Kidney glomerular epithelial cell (primary cell): ENCODE measurements at places on chromosomes 4 and X.

GRCh38 chr4:100590325-100590724 is 72.5 kb upstream of the EMCN start:
- DNase-seq, result peak; percentile 51

DNA sequence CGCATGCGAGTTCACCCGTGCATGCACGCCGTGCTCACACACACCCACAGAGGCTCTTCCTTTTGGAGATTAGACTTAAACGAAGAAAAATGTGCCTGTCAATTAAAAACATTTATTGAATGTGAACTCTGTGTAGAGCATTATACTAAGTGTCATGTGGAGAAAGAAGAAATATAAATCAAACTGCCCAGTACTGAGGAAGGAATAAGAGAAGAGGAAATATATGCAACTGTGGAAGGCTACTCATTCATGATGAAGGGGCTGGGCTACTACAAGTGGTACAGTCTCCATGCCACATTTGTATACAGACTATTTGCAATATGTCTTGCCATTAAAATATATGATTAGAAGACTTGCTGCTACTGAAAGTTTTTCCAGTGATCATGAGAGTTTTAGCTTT is 714.7 kb downstream of the DMD start:
- no peak for DNase-seq

GRCh38 chrX:49165901-49166881 is 3.6 kb downstream of the MAGIX start:
- peak; percentile 25 for DNase-seq

DNA sequence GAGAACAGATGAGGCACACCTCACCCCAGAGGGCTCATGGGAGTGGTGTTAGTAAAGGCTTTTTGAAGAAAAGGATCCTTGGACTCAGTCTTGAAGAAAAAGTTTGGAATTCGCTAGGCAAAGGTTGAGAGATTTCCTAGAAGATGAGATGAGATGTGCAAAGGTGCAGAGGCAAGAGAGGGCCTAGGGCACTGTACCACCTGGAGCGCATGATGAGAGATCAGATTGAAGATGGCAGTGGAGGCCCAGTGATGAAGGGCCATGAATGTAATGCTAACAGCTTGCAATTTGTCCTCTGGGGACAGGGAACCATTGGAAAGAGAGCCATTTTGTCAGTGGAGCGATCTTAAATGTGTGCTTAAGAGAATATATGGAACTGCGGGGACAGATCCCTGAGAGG is 45.0 kb downstream of the PGRMC2 start:
- no peak for DNase-seq

- peak; percentile 59 for DNase-seq
Observed at GRCh38 chr4:163548481-163549243, 54.2 kb downstream of the TMA16 start.

- DNase-seq, result no peak
Observed at GRCh38 chrX:1673337-1673736, 58.5 kb downstream of the ASMT start.

- no peak for DNase-seq
Observed at GRCh38 chr4:99352602-99353537, at the start of gene ADH1C. Gene ADH1C, minus strand, starts transcription at chr4:99352746. Its CDS starts 71 bp downstream, at chr4:99352675.

GRCh38 chr4:166341992-166342391 is 469.0 kb downstream of the TLL1 start:
- no peak for DNase-seq

DNA sequence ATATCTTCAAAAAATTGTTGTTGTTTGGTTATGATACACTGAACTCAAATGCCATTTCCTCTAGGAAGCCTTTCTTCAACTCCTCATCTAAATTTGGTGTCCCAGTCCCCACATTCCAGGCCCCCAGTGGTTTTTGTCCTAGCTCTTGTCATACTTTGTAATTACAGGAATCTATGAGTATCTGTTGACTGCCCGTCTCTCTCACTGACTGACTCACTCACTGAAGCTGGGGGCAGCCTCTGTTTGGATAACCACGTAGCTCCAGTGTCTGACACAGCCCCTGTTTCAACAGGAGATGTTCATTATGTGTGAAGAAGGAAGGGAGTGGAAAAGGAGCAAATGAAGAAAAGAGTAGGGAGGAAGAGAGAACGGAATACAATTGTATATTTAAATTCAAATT is 284.1 kb upstream of the TENM3 start:
- DNase-seq, result peak; percentile 97

DNA sequence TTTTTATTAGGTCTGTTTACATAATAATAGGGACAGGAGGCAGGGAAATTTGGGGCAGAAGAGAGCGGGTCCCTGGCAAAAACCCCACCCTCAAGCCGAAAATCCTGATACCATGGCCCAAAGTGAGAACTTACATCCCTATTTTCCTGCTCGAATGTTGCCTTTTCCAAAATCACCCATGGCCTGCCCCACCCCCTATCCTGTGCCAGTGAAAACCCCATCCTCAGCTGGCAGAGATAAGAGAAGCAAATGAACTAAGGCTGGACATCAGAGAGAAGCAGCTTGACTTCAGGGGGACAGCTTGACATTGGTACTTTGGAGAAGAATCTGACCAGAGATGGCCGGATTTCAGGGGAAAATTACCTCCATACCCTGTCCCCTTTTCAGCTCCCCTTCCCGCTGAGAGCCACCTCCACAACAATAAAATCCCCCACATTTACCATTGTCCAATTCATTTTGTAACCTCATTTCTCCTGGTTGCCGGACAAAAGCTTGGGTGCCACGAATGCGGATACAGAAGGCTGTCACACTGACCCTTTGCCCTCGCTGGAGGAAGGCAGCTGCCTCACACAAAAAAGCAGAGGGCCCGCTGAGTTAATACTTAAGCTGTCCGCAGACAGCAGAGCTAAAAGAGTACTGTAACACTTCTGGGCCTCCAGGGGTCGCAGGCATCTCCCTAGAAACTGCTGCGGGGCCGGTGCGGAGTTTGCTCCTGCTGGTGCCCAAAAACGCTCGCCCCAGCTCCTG is 196.2 kb downstream of the SNCA start:
- DNase-seq, result no peak

DNA sequence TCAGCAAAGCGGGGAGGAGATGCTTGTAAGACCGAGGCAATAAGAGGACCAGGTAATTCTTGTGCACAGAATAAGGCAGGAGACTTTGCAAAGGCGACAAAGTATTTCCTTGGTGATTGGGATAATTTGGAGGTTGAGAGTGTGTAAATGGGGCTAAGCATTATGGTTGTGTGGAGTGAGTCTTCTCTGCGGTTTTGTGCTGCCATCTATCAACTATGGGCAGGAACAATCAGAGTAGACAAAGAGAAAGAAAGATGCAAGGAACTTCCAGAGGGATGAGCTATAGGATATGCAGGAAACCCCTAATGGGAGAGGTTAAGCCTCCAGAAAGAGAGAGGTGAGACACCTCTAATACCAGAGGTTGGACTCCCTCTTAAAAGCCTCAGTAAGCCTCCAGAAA is 339.8 kb downstream of the PAPSS1 start:
- DNase-seq, result no peak

DNA sequence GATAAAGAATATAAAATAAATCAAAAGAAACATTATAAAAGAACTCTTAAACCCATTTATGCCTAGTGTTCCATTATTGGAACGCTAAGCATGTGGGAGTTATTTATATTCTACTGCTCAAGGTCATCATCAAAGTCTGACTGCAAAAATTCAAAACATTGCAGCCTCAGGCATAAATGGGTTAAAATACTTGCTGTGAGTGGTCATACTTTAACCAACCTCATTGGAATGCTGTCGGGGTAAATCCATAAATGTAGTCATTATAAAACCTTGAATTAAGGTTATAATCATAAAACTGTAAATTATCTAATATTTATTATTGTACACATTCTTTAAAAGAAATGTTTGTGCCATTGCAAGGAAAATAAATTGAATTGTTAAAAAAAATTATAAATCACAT is 55.0 kb downstream of the RPS6KA6 start:
- DNase-seq, result no peak

- DNase-seq, result no peak
Observed at GRCh38 chr4:56790691-56791091, 30.8 kb downstream of the SPINK2 start.

GRCh38 chr4:140266958-140267568 is 106.4 kb upstream of the SCOC start:
- DNase-seq, result no peak

DNA sequence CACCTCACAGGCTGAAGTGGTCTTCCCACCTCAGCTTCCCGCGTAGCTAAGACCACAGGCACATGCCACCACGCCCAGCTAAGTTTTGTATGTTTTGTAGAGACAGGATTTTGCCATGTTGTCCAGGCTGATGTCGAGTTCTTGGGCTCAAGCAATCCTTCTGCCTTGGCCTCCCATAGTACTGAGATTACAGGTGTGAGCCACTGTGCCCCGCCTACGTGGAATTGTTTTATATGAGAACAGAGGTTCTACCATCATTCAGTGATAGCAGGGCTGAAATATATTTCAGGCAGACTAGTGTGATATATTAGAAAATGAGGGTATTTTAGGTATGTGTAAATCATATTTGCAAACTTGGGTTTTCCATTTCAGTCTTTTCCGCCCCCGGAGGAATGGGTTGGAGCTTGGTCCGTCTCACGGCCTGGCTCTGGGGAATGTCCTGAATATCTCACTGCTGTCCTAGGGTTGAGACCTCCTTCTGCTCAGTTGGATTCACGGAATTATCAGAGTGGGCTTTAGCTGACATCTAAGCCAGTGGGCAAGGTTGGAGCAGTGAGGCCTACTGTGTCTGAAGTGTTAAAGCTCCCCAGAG is 19.9 kb downstream of the NSD2 start:
- no peak for DNase-seq

DNA sequence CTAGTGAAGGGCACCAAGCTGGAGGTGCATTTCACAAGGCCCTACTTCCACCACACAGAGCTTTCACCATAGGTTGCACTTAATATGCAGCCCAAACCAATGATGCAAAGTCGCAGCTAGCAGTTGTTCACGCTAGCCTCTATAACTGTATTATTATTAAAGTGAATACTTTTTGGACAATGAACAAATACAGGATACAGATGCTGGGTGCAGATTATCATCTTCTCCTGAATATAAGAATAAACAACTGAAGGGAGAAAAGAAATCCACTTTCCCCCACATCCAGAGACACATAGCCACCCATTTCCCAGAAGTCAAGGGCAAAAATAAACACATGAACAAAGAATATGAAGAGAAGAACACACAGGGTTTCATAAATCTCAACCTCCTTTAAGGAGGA is 107.2 kb downstream of the PRDM5 start:
- no peak for DNase-seq

GRCh38 chr4:83118869-83119268 is 4.3 kb upstream of the PLAC8 start:
- no peak for DNase-seq

- no peak for DNase-seq
Observed at GRCh38 chrX:129772796-129773431, 6.8 kb upstream of the SASH3 start.

- no peak for DNase-seq
Observed at GRCh38 chr4:7273738-7274297, 81.5 kb downstream of the SORCS2 start.

DNA sequence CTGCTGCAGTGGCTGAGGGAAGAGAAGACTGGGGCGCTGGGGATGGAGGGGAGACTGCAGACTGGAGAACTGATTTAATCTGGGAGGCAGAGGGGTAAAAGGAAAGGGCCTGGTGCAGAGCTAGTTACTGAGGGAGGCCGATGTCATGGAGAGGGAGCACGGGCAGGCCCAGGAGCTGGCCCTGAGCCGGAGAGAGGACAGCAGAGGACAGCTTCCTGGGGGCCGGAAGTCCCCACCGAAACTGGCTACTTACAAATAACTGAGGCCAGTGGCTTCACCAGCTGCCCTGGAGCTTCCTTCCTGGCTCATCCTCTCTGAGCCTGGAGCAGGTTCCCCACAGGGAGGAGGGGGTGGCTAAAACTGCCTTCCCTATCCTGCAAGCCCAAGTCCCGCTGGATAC is 26.9 kb downstream of the NSG1 start:
- no peak for DNase-seq

DNA sequence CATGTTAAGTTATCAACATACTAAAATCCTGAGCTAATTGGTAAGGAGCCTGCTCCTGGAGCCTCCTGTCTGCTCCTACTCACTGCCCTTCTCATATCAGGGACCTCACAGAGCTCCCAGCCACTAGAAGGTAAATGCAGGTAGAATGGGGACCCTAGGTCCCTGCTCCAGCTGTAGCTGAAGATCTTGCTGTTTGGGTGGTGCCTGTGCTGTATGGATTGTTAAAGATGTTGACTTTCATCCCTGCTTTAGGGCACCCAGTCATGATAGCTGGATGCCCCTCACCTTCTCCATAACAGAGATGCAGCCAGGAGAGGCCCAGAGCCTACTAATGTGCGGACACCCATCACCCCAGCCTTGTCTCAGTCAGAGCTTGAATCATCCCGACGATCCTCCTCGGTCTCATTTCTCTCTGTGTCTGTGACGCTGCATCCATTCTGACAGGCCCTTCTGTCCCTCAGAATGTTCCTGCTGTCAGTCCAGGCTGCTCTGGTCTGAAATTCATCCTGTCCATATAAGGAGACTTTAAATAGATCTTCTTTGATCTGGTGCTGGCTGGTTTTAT is 341.7 kb upstream of the GATB start:
- no peak for DNase-seq

DNA sequence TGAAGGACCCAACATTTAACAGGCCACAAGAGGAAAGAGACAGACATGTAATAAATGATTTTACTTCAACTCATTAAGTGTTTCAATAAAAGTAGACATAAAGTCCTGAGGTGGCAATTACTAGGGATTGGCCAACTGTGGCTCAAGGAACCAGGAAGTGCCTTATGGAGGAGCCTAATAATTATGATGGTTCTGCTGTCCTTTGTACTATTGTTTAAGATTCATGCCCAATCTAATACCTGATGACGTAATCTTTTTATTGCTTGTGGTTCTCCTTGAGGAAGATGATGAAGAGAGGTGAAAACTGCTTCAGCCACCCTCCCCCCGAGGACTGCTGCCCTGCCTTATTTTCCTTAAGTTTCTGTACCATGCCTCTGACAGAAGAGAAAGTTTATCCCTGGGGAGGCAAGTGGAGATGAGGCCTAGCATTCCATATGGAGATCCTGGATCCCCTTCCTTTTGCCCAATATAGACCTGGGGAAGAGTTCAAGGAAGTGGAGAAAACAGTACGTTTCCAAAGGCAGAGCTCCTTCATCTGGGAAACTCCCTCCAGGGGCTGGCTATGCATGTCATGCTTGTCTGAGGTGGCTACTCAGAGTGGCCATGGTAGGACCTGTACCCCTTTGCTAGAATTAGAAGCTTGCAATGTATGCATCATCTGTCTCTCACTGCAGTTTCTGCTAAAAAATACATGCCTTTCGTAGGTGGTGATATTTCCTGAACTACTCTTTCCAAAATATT is 56.8 kb upstream of the FAT1 start:
- DNase-seq, result no peak
